Cardiac septum (tissue), 1 donor: ENCODE measurements at places on chromosomes 4 and X. TPM values are rescaled to one million over a fixed set of nuclear protein-coding genes. Genes with fewer than 3 reads are reported as not detected.

DNA sequence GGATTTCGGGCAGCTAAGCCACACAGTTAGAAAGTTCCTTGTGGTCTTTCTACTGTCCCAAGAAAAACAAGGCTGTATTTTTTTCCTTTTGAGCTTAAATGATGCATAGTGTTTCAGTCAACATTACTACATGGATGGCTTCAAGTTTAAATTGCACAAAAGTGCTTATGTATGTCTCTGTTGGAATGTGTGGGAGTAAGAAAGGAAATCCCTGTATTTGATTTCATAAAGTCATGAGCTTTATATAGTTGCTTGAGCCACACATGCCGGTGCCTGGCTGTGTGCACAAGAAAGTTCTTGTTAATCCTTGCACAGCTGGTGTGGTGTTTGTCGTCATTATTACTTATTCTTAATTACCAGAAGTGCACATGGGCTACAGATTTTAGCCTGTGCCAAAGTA is 262.2 kb downstream of the ARHGAP10 start:
- DNase-seq = no peak

GRCh38 chr4:1381181-1381621 is 25.0 kb downstream of the NKX1-1 start:
- DNase-seq = peak; percentile 33

- DNase-seq = no peak
These were observed 2.0 kb upstream of the SYP start for GRCh38 chrX:49202022-49202421.

The PORCN gene
- total RNA-seq = 12.9 TPM

DNA sequence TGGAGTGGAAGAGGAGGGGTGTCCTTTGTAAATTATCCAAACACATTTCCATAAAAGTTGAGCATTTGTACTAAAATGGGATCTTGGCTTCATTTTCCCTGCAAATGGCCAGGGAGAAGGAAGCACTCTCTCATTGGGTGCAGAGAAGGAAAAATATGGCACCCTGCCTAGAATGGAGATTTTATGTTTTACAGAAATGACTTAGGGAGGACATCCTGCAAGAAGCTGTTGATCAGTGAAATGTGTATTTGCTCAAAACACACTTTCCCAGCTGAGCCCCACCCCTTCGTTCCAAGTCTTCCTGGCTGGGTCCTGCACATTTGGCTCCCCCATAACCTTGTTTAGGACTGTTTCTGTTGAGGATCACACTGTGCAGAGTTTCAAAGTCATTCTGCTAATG is 213.5 kb upstream of the TAPT1 start:
- DNase-seq = no peak

The GATA1 gene
- total RNA-seq = not detected

The USP17L12 gene
- total RNA-seq = not detected

DNA sequence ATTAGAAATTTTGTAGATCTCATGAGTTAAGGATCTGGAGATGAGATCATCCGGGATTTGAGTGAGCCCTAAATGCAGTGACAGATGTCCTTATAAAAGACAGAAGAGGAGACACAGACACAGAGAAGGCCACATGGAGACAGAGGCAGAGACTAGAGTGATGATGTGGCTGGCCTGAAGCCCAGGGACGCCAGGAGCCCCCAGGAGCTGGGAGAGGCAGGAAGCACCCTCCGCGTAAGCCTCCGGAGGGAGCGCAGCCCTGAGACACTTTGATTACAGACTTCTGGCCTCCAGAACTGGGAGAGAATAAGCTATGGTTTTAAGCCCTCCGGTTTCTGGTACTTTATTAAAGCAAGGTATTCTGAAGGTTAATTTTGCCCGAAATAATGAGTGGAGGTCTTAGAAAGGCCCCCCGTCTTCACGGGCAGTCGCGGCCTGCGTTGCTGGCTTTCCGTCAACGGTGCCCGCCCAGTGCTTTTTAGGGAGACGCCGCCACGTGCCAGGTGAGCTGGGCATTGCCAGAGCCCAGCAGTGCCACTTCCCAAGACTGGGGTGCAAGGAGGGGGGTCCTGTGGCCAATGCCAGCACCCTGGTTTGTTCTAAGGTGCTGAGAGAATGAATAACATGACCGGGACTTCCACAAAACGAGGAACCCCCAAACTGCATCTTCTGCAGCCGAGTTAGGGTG is 8.1 kb downstream of the DHRSX start:
- DNase-seq = peak; percentile 47

The DCAF8L2 gene
- total RNA-seq = not detected

The UTP14A gene
- total RNA-seq = 8.9 TPM

The SOX3 gene
- not detected for total RNA-seq

DNA sequence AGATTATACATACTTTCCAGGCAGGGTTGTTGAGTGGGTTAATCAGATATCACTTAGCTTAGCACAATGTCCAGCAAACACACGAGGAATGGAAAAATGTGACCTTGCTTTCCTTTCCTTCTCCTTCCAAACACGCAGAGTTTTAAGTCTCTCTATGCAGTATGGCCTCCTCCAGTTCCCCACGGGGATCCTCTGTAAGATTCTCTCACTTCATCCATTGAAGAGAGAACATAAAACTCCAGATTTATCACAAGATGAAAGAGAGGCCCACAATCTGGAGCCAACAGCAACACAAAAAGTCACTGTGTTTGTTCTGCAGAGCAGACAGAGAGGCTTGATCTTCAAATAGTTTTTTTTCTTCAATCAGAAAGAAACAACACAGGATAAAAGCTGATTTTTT is 336.8 kb upstream of the CLNK start:
- no peak for DNase-seq

The RAB33A gene
- 1.2 TPM for total RNA-seq

The TRMT10A gene
- total RNA-seq = 2.7 TPM
